Esophagus squamous epithelium (tissue), 5 donors: ENCODE measurements at places on chromosomes 3 and 15.

GRCh38 chr15:43249699-43250203, 17.0 kb downstream of the TGM5 start:
- no peak for DNase-seq

DNA sequence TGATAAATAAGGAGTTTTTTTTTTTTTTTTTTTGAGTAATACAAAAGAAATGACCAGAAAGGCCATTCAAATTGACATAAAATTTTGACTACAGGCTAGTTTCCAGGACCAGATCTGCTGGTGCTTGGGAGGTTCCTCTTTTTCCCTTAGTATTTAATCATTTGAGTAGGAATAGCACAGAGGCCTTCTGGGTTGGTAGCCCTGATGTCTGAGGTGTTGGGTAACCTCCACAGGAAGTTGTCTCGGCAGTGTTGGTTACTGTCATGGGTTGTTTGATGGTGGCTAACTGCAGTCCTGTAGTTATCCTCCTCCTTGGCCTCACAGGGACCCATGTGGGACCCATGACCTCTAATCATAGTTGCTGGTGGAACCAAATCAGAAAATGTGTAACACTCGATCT, 91.1 kb downstream of the USP13 start:
- DNase-seq: no peak

DNA sequence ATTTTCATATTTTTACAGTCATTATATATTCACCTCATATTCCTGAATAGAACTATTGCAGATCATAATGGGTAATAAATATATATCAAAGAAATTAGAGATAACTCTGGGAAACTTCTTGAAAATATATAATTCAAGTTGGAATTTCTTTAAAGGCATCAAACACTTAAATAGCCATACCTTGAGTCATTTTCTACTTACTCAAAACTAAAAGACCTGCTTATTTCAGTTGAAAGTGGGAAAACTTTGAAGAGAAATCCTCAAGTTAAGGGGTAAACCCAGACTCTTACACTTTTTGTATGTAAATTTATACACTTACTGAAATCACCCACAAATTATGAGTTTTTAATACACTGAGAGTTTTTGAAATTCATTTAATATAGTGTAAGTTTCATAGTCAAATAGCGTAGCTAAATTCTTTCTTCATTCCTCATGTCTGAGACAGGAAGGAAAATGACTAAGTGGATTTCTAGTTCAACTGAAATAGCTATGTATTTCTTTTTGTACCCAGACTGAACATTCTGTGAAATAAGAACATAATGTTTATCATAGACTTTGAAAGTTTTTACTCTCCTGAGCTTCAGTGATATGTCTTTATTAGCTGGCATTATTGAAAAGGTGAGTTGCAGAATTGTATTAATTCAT, 4.6 kb upstream of the ALCAM start:
- DNase-seq: no peak

GRCh38 chr15:78873793-78874765, 1.4 kb downstream of the MORF4L1 start:
- no peak for DNase-seq

DNA sequence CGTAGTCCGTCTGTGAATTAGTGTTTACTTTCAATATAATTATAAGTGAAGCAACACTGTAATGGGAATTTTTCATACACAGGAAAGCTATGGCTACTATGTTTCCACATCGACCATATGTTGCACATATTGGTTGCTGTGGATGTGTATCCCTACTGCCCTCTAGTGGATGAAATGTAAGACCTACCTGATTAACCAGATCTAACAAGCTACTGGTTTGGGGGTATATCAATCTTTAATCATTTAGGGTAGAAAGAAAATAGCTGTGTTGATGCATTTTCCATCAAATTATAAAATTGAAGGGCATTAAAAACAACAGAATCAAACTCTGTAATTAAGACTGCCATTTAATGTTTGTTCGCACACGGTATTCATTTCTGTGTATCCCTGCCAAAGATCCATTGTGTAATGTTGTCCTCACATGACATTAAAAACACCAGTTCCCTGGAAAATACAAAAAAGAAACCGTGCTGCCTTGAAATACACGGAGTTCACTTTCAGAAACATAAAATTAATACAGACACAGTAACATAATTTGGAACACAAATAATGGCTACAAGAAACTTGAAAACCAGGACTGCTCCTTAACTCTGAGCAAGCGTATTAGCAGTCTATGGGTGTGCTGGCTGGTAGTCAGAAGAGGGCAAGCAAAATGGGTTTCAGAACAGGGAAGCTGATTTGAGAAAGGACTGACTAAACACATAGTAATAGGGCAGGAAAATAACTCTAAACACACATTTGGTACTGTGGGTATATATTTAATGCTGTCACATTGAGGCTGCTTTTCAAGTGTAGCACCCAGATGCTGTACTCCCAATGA, 125.1 kb downstream of the TIGIT start:
- DNase-seq: no peak

DNA sequence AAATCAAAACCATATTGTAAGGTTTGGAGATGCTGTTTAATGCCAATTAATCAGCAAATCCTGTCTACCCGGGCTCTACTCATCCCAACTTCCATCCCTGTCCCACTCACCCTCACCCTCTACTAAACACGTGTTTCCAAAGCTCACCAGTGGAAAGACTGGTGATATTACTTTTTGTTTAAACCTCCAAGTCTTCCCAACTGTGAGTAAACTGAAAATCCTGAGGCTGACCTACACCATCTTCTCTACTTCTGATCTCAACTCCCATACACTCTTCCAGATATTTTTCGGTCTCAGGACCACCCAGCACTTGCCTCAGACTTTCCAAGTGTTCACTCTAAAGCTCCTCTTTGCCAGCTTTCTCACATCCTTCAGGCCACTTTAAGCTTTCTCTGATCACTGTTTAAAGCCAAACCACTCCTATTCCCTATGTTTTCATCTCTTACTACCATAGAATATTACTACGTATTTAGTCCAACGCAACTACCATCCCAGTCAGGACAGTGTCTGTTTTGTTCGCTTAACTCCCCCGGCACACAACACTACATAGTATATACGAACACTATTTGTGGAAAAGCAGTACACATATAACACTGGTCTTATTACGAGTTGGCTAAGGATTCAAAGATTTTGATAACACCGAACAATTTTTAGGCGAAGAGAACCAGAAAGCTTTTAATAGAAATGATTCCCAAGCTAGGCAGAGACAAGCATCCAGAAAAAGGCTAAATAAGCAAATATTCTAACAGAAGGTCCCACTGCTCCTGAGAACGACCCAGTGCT, 684 bp downstream of the RPL4 start:
- no peak for DNase-seq

GRCh38 chr15:45529613-45530012, 7.1 kb upstream of the SLC30A4 start:
- DNase-seq: no peak

- DNase-seq: no peak
These were observed 27.5 kb upstream of the MASP1 start for GRCh38 chr3:187318819-187319616.

GRCh38 chr3:105377716-105378115, 11.0 kb downstream of the ALCAM start:
- no peak for DNase-seq

DNA sequence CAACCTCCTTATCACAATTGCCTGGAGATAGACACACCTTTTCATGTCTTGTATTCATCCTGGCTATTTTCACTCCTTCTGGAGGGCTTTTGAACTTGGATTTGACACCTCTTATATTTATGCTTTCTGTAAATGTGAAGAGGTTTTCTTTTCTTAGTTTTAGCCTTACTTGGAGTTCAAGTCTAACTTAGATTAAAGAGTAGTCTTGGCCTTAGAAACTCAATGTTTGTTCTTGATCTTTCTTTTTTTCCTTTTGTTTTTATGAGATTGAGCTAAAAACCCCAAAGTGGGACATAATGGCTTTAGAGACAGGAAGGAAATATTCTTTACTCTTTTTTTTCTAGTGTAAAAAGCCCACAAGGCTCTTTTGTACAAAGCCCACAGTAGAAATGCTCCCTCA, 1054.9 kb downstream of the ROBO1 start:
- DNase-seq: no peak

DNA sequence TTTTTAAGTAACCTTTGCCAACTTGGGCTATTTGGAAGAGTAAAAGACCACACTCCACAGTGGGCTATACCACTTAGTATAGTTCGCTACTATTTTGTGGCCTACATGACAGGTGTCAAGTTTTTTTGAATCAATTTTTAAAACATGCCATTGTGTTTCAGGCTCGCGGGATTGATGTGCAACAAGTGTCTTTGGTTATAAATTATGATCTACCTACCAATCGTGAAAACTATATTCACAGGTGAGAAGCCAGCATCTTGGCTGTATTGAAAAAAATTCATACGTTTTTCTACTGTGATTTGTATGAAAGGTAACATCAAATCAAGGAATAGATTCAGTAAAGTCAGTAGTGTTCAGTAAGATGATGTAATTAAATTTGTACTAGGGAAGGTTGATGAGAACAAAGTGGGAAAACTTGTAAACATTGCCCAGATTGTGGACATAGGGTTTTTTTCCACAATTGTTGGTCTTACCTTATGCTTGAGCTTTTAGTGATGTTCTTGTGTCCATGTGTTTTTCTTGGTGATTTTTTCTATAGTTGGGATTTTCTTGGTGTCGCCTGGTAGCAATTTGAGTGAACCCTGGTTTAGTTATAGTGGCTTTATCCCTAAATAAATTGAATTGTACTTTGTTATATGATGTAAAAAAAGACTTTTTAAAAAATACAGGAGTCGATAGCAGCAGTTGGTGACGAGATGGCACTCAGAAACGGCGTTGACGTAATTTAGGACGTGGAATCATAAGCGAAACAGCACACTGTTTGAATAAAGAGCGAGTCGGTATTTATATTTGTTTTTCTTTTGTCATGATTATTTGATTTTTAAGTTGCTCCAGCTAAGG, 4.5 kb downstream of the EIF4A2 start:
- DNase-seq: no peak

- no peak for DNase-seq
These were observed 87.4 kb downstream of the CHST2 start for GRCh38 chr3:143206955-143207337.

DNA sequence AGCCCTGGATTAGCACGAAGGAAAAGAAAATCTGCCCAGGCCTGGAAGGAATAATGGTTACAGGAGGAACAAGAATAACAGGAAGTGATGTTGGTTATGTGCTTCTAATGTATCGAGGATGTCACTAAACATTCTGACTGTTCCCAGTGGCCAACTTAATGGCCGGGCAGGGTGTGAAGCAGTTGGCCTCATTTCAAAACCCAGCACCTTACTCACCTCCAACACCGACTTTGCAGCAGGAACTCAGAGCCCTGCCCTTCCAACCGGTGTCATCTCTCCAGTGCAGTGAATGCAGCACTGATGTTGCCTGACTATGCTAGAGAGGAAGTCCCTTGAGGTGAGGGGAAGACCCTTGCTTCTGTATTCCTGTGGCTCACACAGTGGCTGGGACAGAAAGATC, 162.4 kb upstream of the LRTM1 start:
- no peak for DNase-seq

- no peak for DNase-seq
These were observed 144.3 kb downstream of the EEFSEC start for GRCh38 chr3:128297401-128298138.
